T-helper 2 cell (primary cell): ENCODE measurements at places on chromosomes 13 and 19.

- DNase-seq, result no peak
Measured at GRCh38 chr19:38850976-38851621, 1.3 kb upstream of the HNRNPL start.

GRCh38 chr19:10503002-10503789 is at the start of gene KEAP1:
KEAP1 (minus strand) TSS chr19:10503356; CDS start chr19:10500033, 3,323 bp downstream.
- no peak for DNase-seq

DNA sequence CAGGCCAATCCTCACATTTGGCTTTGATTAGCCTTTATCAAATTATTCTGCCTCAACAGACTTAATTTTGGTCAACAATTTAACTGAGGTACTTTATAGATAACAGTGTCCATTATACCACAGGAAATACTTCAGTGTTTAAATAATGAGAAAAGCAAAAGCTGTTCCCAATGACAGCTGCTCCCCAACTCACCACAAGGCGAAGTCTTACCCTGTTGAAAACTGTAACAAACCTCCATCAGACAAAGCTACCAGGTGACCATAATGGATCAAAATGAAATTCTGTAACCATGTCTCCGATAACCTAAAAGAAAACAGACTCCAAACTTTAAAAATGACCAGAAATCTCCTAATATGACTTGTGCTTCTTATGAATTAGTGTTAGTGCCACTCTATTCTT is 50.3 kb downstream of the ZNF44 start:
- DNase-seq, result no peak

GRCh38 chr13:46778095-46778494 is 18.9 kb downstream of the ESD start:
- DNase-seq, result no peak

- DNase-seq, result no peak
Measured at GRCh38 chr13:24063281-24063877, 97.1 kb upstream of the SPATA13 start.
